CD4-positive, alpha-beta T cell (primary cell): ENCODE measurements at places on chromosomes 4 and X.

DNA sequence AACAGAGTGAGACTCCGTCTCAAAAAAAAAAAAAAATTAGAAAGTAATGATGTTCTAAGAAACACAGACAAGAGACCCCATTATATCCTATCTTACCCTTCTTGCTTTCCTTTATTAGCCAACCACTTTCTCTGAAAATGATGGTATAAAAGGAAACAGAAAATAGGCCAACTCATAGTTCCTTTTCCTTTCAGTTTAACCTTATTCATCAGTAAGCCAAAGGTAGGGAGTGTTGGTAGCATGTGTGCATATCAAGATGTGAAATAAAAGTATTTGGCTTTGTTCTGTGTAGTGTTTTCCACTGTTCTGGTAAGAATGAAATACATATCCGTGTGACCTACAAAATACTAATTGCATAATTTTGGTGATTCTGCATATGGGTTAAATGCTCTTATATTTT lies 266.6 kb downstream of the ZNF674 start:
- no peak for DNase-seq

DNA sequence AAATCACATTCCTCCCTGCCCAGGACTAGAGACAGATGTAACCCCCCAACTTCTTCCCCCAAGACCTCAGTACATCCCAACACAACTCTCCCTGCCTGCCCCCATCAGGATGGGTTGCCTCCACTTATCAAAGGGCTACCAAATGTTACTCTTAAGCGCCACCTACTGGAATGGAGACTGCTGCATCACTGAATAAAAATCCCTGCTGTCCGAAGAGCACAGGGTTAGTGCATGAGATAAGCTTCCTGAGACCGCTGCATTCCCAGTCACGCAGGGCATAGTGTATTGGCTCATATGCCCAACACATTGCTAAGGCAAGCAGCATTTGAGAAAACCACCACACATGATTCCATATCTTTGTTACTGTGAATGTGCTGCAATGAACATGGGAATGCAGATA lies 544.5 kb downstream of the PPP4R3C start:
- no peak for DNase-seq

DNA sequence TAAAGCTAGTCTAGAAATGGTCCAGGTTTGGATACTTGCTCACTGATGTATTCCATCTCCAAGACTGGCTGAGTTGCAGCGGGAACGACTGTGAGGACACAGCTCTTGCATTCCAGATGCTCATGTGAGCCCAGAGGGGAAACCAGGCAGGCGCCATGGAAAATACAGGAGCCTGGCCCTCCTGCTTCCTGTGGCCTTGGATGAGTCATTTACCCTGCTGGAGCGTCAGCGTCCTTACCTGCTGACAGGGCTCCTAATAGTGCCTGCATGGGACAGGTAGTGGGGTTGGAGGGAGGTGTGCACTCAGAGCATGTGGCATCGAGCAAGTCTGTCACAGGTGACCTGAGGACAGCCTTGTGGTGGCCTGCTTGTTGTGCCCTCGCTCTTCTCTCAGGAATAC lies 69.4 kb downstream of the NSG1 start:
- DNase-seq = no peak

- no peak for DNase-seq
Measured at GRCh38 chr4:12439633-12440305, 1011.1 kb upstream of the HS3ST1 start.

- DNase-seq = no peak
Measured at GRCh38 chr4:100083289-100083688, 107.0 kb downstream of the DDIT4L start.

DNA sequence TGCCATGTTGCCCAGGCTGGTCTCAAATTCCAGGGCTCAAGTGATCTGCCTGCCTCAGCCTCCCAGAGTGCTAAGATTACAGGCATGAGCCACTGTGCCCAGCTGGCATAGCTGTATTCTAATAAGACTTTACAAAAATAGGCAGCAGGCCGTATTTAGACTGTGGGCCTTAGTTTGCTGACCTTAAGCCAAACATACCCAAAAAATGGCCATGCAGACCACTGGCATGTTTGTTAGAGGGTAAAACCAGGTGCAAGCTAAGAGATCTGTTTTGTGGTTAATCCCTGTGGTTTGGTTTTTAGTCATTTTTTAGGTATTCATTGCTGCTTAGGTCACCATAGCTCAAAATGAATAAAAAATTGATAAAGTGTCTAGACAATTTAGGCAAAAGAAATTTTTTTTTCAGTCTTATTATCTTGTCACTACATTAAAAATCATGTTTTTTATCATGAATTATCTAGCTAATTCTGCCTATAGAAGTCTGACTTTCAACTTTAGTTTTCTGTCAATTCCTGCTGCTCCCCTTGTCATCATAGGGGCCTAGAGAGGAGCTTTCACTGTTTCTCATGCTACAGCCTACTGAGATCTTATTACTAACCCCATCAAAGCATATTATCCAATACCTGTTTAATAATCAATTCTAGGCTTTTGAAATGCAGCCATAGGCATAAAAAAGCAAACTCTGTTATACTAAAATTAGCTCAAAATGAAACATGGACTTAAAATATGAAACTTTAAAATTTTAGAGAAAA lies 7.5 kb upstream of the SPINK2 start:
- no peak for DNase-seq

GRCh38 chr4:3263053-3263875 lies 14.3 kb downstream of the MSANTD1 start:
- DNase-seq = no peak

DNA sequence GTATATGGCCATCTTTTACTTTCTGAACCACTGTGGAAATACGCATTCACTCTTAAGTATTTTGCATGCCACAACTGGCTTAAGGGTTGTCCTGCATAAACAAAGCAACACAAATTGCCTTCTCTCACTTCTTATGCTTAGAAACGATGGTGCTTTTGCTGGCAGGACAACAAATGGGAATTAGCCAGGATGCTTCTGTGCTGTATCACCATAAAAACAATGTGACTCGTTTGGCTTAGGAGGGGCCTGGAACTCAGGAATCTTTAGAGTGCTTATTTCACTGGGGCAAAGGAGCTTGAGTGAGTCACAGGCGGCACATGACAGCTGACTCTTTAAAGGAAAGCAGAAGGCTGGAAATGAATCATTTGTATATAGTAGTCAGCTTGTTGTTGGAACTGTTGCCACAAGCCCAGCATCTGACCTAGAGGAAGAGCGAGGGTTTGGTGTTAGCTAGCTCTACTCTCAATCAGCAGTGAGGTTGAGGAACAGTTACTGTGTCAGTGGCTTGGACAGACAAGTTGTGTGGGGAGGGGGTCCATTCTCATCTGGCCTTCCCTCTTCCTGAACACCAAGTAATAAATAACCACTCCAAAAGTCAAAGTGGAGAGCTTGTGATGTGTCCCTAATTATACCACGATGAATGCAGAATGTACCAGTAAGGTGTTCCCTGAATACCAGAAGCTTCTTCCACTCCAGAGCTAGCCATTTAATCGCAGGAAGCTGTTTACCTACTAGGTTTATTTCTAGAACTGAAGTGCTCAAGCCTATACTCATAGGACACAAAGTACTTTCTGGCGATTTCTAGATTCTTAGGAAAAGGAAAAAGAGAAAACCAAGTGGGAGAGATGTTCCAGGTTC lies 293.1 kb downstream of the CAMK2D start:
- no peak for DNase-seq

DNA sequence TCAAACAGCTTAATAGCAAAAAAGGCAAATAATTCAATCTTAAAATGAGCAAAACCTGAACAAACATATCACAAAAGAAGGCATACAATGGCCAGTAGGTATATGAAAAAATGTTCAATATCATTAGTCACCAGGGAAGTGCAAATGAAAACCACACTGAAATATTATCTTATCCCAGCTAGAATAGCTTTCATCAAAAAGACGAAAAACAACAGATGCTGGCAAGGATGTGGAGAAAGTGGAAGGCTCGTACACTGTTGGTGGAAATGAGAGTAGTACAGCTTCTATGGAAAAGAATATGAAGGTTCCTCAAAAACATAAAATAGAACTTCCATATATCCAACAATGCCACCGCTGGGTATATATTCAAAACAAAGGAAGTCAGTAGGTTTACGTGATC lies 29.3 kb upstream of the ANXA10 start:
- DNase-seq = no peak

DNA sequence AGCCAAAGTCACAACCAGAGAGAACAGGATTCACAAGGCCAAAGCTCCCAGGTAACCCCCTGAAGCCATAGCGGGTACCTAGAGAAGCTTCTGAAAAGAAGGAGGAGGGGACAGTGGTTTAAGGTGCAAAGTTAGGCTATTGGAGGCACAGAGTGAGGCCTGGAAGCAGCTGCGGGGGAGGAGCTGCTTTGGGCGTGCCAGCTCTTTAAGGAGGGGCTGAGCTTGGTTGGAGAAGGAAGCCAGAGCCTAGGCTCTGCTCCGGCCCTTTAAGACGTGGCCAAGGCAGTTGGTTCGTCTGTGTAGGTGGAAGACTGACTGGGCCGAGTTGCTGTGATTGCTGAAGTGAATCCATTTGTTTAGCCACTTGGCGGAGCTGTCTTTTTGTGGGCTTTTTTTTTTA lies 1.5 kb downstream of the KLF8 start:
- no peak for DNase-seq

DNA sequence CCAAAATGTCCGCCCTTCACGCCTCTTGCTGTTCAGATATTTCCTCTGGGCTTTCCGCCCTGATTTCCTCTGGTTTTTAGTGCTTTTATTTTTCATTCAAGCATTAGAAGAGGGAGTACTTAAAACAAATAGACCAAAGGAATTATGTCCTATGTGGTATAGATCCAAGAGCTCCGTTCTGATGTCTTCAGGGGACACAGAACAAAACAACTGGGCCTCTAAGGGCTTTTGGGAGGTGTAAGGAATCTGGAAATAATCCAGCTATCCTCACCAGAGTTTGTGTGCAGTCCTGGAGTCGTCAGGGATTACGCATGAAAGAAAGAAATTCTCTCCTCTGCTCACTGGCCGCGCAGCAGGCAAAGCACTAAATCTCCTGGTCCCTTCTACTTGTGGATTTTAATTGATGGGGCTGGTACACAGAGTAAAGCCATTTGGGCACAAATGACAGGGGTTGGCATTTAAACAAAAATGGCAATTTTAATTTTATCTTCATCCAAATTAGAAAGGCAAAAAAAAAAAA lies 999.2 kb downstream of the ADGRL3 start:
- no peak for DNase-seq

- DNase-seq = no peak
Measured at GRCh38 chr4:123068081-123068480, 145.7 kb upstream of the NUDT6 start.

DNA sequence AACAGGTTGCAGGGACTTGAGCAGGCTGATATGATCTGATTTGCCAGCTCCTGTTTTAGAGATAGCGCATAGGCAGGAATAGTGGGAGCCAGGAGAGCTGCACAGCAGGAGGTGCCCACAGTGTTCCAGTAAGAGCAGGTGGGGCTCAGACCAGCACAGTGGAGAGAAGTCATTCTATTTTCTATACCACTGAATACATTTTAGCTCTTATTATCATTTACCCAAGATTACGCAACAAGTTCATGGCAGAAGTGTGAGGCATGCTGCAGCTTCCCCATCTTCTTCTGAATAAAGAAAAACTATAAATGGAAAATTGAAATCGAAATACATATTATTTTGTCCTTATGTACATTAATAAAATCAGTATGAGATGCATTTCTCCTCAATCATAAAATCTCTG lies 114.7 kb upstream of the EDNRA start:
- no peak for DNase-seq

DNA sequence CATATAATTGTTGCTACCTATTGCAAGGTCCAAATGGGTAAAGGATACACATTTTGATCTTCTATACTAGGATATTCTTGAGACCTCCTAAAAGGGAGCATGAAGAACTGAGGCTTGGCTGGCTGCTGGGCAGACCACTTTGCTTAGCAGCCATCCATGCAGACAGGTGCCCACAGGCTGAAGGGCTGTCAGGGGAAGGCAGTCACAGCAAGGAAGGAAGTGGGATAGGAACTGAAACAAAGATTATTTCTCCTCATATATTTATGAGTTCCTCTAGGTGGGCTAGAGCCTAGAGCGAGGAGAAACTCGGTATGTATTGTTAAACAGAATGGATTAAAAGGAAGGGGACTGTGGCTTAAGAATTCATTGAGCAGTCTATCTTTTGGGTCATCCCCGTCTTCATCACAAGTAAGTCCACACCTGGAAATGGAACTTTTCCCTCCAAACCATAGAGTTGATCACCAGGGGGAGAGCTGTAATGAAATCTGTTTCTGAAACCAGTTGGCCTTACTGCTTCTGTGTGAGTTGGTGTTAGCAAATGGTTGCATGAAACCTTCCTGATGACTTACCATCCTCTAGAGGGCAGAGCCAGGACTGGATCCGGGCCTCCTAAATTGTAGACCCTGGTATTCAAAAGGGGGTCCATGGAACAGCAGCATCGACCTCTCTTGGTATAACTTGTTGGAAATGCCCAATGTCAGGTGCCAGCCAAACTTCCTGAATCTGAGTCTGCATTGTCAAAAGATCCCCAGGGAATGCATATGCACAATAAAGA lies 42.3 kb downstream of the AFF2 start:
- DNase-seq = no peak

GRCh38 chrX:79412972-79413371 lies 45.8 kb upstream of the ITM2A start:
- DNase-seq = no peak

GRCh38 chr4:106588891-106589290 lies 220.3 kb upstream of the GIMD1 start:
- DNase-seq = no peak

DNA sequence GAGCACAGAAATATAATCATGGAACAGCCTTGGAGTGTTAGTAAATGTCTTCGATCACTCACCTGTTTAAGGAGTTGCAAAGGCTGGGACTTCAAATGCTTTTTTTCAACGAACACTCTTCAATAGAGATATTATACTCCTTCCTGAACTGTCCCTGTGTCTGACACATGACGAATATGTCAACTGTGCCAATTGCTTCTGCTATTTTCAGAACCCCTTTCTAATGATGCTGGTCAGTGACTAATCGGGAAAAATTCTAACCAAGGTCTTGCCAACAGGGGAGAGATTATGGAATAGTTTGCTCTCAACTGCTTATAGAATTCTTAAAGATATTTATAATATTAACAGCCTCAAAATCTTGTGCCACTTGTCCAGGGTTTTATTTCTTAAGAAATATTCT lies 8.5 kb upstream of the KLHL34 start:
- DNase-seq = no peak

GRCh38 chr4:41661442-41662076 lies 87.0 kb downstream of the PHOX2B start:
- peak; percentile 6 for DNase-seq

DNA sequence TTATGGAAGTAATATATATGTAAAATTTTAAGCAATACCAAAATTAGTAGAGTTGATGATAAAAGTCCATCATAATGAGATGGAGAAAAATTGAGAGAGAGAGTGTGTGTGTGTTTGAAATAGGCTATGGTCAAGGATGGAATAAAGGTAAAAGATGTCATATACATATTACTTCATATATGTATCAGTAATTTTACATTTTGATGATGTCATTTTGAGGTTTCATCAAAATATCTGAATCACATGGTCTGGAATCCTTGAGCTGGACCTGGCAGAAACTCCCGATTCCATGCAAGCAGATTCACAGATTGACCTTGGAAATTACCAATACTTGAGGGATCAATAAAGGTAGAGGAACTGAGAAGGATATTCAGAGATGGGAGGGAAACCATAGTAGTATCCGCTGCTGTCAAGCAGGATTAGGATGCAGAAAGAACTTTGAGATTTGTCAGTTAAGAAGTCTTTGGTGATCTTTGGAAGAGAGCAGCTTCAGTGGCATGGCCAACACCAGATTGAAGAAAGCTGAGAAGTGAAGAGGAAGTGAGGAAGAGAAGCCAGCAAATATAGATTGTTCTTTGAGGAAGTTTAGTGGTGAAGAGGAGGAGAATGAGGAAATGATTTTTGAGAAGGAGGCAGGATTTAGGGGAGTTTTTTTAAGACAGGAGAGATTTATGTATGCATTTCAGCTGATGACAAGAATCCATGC lies 21.5 kb downstream of the DNAAF6 start:
- no peak for DNase-seq
